ENCODE measurements at places on chromosomes 7 and 10. TPM values are rescaled to one million over a fixed set of nuclear protein-coding genes. Genes with fewer than 3 reads are reported as not detected.
A peak's percentile ranks its signal among the peaks of the same experiment; 100 is the strongest.

GRCh38 chr7:70596598-70596913, 535.4 kb upstream of the GALNT17 start:
- no peaks in the 10 kb centered on the region for H3K27me3 ChIP-seq
- H3K4me1 ChIP-seq: peaks cover 51% of the 10 kb centered on the region
- H3K4me3 ChIP-seq: peak overlapping the region; percentile 86
- H3K27ac ChIP-seq: peak overlapping the region; percentile 44
- peaks cover 4% of the 10 kb centered on the region for H3K36me3 ChIP-seq

- H3K27ac ChIP-seq: no peak overlapping the region
- no peaks in the 10 kb centered on the region for H3K27me3 ChIP-seq
- H3K4me3 ChIP-seq: no peak overlapping the region
- no peak for DNase-seq
- H3K4me1 ChIP-seq: no peaks in the 10 kb centered on the region
These were observed 5.6 kb downstream of the PTN start for GRCh38 chr7:137337902-137338301.

DNA sequence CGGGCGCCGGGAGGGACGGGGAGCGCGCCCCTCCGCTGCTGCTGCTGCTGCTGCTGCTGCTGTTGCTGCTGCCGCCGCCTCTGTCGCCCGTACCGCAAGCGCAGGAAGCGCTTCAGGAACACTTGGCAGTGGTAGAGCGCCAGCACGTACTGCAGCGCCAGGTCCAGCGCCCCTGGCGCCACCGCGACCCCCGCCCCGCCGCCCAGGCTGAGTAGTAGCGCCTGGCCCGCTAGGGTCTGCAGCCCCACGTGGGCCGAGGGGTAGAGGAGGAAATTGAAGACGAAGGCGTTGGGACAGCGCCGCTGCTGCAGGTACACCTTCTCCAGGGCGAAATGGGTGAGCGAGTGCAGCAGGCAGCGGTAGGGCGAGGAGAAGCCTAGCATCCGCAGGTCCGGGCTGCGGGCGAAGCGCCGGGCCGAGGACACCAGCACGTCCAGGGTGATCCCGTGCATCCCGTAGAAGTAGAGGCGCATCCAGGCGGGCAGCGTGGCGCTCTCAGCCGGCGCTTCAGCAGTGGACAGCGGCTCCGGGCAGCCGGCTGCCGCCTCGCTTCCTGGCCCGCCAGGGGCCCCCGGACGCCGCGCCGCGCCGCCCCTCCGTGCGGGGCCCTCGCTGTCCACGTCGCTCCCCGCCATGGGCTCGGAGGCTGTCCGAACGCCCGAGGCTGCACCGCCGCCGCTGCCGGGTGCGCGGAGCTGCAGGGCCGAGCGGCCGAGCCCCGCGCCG, at the start of gene TMEM229A:
TMEM229A (minus strand) TSS at position 699 of the 726 bp plus-strand sequence; CDS start at position 635, 64 bp downstream.
- H3K4me1 ChIP-seq: peaks cover 19% of the 10 kb centered on the region
- no peak within 1 kb of the TSS for H3K4me3 ChIP-seq
- H3K27ac ChIP-seq: no peak within 1 kb of the TSS

Gene FZD1
- total RNA-seq: 3.5 TPM

GRCh38 chr10:115093286-115093775, at the start of gene ATRNL1:
TSS of gene ATRNL1 (plus strand) at chr10:115093365. CDS start at chr10:115093751, 386 bp downstream.
- DNase-seq: peak; percentile 54
- H3K4me1 ChIP-seq: peaks cover 27% of the 10 kb centered on the region
- H3K27me3 ChIP-seq: no peaks in the 10 kb centered on the region
- peak within 1 kb of the TSS; percentile 54 for H3K27ac ChIP-seq
- H3K36me3 ChIP-seq: no peaks in the 10 kb centered on the region
- H3K4me3 ChIP-seq: peak within 1 kb of the TSS; percentile 78

Gene CTAGE6
- total RNA-seq: 0.33 TPM

GRCh38 chr10:28983799-28984198, 305.1 kb upstream of the LYZL1 start:
- H3K27me3 ChIP-seq: no peaks in the 10 kb centered on the region
- no peaks in the 10 kb centered on the region for H3K36me3 ChIP-seq
- H3K4me3 ChIP-seq: no peak overlapping the region
- DNase-seq: no peak
- no peak overlapping the region for H3K27ac ChIP-seq

GRCh38 chr10:14936584-14936983, 17.3 kb downstream of the DCLRE1C start:
- no peak overlapping the region for H3K4me3 ChIP-seq
- no peak for DNase-seq
- no peaks in the 10 kb centered on the region for H3K4me1 ChIP-seq
- H3K27me3 ChIP-seq: no peaks in the 10 kb centered on the region
- H3K36me3 ChIP-seq: peaks cover 9% of the 10 kb centered on the region

- no peak overlapping the region for H3K4me3 ChIP-seq
- no peaks in the 10 kb centered on the region for H3K27me3 ChIP-seq
- DNase-seq: no peak
- peaks cover under 1% of the 10 kb centered on the region for H3K4me1 ChIP-seq
- no peak overlapping the region for H3K27ac ChIP-seq
These were observed 6.4 kb downstream of the CDCA7L start for GRCh38 chr7:21939136-21939857.

Gene PALD1
- total RNA-seq: 4.2 TPM

DNA sequence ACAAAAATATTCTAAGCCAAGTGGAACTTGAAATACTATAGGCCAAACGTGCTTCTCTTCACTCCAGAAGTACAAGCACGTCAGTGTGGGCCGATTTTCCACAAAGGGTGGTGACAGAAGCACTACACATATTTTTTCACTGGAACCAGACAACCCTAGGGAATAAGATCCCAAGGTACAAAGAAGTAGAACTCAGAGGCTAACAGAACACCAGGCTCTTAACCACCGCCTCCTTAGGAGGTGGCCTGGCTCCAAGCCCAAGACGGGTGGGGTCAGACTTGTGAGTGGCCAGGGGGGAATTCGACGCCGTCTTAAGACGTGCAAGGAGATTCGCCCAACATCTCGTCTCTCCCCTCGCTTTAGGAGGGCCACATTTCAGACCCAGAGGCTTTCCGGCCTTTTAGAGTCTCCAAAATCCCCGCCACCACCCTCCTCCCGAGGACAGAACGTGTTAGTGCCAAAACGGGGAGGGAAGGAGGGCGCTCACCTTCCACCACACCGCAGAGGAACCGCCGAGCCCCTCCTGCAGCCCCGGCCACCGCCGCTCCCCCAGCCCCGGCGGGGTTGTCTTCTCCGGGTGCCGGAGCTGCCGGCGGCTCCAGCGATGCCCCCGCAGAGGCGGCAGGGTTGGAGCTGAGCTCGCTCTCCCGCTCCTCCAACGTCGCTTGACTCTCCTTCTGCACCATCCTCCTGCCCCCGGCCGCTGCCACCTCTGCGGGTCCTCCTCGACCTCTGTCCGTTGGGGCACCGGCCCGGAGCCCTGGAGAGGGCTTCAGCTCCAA, 716 bp downstream of the OGA start:
- peak overlapping the region; percentile 72 for H3K27ac ChIP-seq
- peak; percentile 88 for DNase-seq
- peaks cover 31% of the 10 kb centered on the region for H3K4me1 ChIP-seq
- H3K27me3 ChIP-seq: no peaks in the 10 kb centered on the region
- peaks cover 2% of the 10 kb centered on the region for H3K36me3 ChIP-seq

DNA sequence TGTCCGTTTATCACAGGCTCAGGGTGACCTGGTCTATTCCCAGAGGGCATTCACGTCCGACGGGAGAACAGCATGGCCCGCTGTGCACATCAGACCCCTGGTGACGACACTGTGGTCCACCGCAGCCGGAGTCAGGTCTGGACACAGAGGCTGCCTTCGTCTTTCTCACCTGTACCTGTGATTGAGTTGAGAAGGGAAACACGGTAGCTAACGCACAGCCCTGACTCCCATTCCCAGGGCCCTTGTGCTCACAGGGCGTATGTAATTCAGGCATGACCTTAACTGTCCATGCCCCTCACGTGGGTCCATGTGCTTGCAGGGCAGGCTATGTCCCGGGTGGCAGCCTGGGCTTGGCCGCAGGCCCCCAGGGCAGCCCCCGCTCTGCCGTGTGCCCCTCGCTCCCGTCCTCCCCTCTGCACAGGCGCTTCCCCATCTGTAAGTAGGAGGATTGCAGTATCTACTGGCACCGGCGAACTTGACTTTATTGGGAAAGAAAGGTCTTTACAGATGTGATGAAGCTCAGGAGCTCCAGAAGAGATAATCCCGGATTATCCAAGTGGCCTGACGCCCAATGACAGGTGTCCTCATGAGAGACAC, 221.3 kb upstream of the TCERG1L start:
- H3K27ac ChIP-seq: no peak overlapping the region
- DNase-seq: no peak
- H3K4me1 ChIP-seq: no peaks in the 10 kb centered on the region
- no peaks in the 10 kb centered on the region for H3K36me3 ChIP-seq
- H3K27me3 ChIP-seq: no peaks in the 10 kb centered on the region

GRCh38 chr7:7178906-7179305, 3.4 kb upstream of the C1GALT1 start:
- H3K4me1 ChIP-seq: peaks cover 1% of the 10 kb centered on the region
- no peaks in the 10 kb centered on the region for H3K36me3 ChIP-seq
- no peaks in the 10 kb centered on the region for H3K27me3 ChIP-seq

DNA sequence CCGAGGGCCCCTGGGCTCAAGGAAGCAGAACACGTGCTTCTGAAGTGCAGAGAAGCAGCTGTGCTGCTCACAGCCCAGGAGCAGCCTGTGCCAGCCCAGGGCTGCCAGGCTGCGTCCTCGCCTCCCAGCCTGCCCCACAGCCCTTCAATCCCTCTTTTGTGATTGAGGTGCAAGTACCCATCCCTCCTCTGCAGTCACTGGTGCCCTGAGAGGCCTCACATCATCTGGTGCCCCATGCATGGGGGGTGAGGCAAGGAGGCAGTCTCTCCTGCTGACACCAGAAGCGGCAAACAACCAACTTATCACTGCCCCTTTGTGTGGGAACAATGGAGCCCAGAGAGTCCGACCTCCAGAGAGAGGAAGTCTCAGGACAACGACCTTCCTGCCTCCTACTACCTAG, 49.8 kb upstream of the FGFR2 start:
- no peak overlapping the region for H3K27ac ChIP-seq
- no peaks in the 10 kb centered on the region for H3K36me3 ChIP-seq
- no peak overlapping the region for H3K4me3 ChIP-seq
- no peak for DNase-seq
- H3K27me3 ChIP-seq: no peaks in the 10 kb centered on the region
- H3K4me1 ChIP-seq: no peaks in the 10 kb centered on the region

DNA sequence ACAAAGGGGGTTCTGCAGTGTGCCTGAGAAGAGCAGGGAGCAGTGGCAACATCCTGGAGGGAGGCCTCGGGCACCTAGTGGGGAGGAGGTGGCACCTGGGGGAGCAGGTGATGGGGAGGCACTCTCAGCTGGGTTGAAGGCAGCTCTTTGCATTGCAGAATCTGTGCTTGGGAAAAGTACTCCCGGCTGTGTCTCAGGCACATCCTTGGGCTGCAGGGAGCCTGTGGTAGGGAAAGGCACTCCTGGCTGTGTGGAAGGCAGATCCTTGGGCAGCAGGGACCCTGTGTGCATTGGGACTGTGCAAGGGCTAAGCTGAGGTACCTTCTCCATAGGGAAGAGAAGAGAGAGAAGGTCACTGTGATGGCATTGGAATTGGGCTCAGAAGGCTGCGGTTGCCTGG, 52.8 kb upstream of the ANTXRL start:
- no peak for DNase-seq
- H3K36me3 ChIP-seq: no peaks in the 10 kb centered on the region
- H3K27ac ChIP-seq: no peak overlapping the region
- no peaks in the 10 kb centered on the region for H3K4me1 ChIP-seq
- no peaks in the 10 kb centered on the region for H3K27me3 ChIP-seq
- no peak overlapping the region for H3K4me3 ChIP-seq

GRCh38 chr10:77180794-77181193, 456.8 kb downstream of the KCNMA1 start:
- H3K27me3 ChIP-seq: no peaks in the 10 kb centered on the region
- H3K36me3 ChIP-seq: no peaks in the 10 kb centered on the region
- no peak overlapping the region for H3K27ac ChIP-seq

Gene LMOD2
- total RNA-seq: not detected

DNA sequence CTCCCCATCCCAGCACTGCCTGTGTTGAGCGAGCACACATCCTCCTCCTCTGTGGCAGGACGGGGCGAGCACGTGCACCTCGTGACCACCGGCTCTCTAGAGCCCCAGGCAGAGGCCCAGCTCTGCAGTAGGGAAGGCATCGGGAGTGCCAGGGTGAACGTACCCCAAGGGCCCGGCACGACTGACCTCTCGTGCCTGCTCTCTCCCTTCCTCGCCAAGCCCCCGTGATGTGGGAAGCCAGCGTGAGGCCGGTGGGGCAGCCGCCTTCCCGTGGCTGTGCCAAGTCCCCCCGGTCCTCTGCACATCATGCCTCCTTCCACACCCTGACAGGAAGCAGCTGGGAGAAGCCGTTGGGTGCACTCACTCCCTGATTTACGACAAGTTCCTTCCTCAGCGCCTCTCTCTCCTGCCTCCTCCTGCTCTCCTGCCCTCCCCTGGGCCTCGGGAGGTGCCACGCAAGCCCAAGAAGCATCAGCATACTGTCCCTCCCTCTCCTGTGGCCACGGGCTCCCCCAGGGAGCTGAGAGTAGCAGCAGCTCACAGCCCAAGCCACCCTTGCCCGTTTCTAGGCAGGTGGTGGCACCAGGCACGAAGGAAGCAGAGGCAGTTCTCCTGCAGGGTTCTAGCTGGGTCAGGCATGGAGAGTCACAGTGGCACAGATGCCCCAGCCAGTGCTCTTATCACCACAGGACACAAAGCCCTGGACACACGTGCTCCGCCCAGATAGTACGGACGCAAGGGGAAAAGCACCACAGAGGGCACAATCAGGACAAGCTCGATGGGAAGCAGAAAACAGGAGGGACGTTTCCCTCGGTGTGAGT, 47.0 kb downstream of the AMZ1 start:
- no peaks in the 10 kb centered on the region for H3K4me1 ChIP-seq
- peak; percentile 77 for DNase-seq
- no peaks in the 10 kb centered on the region for H3K27me3 ChIP-seq
- no peaks in the 10 kb centered on the region for H3K36me3 ChIP-seq

DNA sequence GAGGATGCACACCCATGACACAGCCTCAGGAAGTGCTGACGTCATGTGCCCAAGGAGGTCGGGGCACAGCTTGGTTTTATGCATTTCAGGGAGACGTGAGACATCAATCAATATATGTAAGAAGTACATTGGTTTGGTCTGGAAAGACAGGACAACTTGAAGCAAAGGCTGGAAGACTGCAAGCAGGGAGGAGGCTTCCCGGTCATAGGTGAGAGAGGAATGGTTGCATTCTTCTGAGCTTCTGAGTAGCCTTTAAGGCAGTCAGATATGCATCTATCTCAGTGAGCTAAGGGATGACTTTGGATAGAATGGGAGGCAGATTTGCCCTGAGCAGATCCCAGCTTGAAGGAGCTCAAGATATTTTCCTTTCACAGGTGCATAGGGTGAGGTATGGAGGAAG, 349.5 kb downstream of the TYW1 start:
- no peak overlapping the region for H3K27ac ChIP-seq
- no peaks in the 10 kb centered on the region for H3K27me3 ChIP-seq
- H3K4me3 ChIP-seq: no peak overlapping the region
- no peaks in the 10 kb centered on the region for H3K4me1 ChIP-seq
- H3K36me3 ChIP-seq: peaks cover 2% of the 10 kb centered on the region

Gene AKR1C8
- total RNA-seq: not detected

Gene MAT1A
- total RNA-seq: 662 TPM

Gene MUC12
- total RNA-seq: not detected

Gene WNT2
- 2.0 TPM for total RNA-seq

Gene ERVW-1
- not detected for total RNA-seq

Gene ASAH2
- 1.0 TPM for total RNA-seq
